NCI-H1105 (cell line): ENCODE measurements at places on chromosomes 7 and 10.
A peak's percentile ranks its signal among the peaks of the same experiment; 100 is the strongest.

GRCh38 chr7:13745530-13745929 is 243.9 kb downstream of the ETV1 start:
- peak; percentile 27 for DNase-seq

- DNase-seq = no peak
Measured at GRCh38 chr7:149580328-149580727, 82.7 kb upstream of the ZNF746 start.

- no peak for DNase-seq
Measured at GRCh38 chr10:113063043-113063967, 113.3 kb downstream of the TCF7L2 start.

- DNase-seq = no peak
Measured at GRCh38 chr10:33095867-33096815, 138.1 kb upstream of the ITGB1 start.

GRCh38 chr10:78435484-78436221 is 402.0 kb downstream of the RPS24 start:
- DNase-seq = no peak

DNA sequence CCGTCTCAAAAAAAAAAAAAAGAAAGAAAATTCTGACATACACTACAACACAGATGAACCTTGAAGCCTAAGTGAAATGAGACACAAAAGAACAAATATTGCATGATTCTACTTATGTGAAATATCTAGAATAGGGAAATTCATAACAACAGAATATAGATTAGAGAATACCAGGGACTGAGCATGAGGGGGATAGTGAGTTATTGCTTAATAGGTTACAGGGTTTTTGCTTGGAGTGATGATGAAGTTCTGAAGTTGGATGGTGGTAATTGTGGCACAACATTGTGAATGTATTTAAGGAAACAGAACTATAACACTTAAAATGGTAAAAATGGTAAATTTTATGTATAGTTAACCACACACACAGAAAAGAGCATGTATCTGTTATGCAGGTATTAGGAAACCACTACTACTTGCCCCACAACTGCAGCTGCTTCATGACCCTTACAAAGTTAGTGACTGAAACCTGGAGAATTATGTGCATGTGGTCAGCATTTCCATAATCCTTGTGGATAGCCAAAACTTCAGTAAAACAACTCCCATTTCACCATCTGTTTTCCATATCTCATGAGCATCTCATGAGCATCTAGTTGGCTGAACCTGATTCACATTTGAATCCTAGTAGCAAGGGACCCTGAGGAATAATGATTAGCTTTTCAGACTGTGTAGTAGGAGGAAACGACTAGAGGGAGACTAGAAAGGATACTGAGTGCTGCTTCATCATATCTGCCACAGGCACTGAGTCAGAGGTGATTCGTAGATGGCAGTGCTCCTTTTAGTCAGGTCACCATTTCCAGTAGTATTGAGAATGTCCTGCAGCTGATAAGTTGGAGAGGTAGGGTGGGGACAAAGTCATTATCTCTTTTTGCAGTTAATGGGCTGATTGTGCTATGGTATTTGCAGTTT is 26.3 kb downstream of the SAMD8 start:
- DNase-seq = no peak

- no peak for DNase-seq
Measured at GRCh38 chr7:99944497-99945070, 15.2 kb upstream of the GJC3 start.

GRCh38 chr10:119772334-119772733 is 46.5 kb downstream of the INPP5F start:
- DNase-seq = no peak

GRCh38 chr10:44046605-44047004 is 338.3 kb downstream of the CXCL12 start:
- no peak for DNase-seq

GRCh38 chr10:33010132-33011037 is 52.4 kb upstream of the ITGB1 start:
- no peak for DNase-seq

GRCh38 chr10:43899224-43899959 is 250.7 kb upstream of the ZNF32 start:
- no peak for DNase-seq

- DNase-seq = no peak
Measured at GRCh38 chr7:2903682-2904162, 59.6 kb upstream of the GNA12 start.

GRCh38 chr7:81416659-81417058 is 353.2 kb downstream of the HGF start:
- no peak for DNase-seq

- DNase-seq = no peak
Measured at GRCh38 chr7:70805360-70805759, 326.6 kb upstream of the GALNT17 start.

GRCh38 chr10:100761191-100761590 is 15.8 kb downstream of the PAX2 start:
- no peak for DNase-seq

DNA sequence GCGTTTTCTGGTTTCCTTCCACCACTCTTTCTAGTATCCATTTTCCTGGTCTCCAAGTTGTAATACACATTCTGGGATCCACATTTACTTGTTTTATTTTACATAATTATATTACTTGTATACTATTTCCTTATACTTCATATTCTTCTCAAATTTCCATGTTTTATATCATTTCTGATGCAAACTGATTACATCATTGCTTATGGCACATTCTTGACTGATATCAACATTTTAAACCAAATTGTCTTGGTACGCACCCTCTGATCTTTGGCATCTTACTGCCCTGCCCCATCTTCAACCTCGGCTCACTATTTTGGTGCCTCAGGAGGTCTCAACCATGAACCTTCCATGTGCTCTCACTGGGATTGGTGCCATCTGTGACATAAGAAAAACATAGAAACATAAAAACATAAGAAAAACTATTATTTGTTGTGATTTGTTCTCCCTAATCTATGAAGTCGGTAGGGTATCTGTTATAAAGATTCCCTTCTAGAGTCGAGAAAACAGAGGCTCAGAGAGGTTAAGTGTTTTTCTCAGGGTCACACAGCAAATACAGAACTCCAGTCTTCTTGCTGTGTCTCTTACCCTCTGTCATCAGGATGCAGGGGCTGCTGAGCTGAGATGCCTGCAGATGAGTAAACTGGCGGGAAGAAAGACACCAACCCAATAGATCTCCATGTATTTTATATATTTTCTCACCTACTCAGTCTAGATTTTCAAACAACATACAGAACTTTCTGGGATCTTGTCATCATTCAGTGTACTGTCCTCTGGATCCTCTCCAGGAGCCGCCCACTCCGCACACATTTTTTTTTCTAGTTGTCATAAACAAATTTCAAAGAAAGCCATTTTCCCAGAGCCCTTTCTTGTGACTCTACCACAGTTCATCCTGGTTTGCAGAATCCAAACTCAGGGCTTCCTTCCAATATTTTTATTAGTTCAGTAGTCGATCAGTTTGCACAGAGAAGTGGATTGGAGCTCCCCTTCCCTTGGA is 79.5 kb downstream of the PARP12 start:
- no peak for DNase-seq

GRCh38 chr7:28192786-28193585 is 12.4 kb upstream of the JAZF1 start:
- no peak for DNase-seq

GRCh38 chr10:92064506-92064905 is 140.9 kb downstream of the BTAF1 start:
- DNase-seq = no peak

DNA sequence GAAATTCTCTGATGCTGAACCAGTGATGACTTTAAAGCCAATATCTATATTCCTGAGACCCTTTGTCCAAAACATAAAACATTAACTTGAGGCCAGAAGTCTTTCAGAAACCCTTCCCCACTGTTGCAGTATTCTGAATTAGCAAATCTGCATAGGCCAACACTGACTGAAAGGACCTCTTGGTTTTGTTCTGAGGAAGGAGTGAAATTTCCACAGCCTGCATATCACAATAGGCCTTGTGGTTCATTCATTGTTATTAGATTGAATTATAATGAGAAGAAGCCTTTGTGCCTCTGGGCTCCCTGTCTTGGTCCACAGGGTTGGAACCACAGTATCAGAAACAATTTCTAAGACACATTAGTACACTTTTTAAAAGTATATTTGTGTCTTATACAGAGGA is 90.3 kb downstream of the CCNY start:
- DNase-seq = no peak

DNA sequence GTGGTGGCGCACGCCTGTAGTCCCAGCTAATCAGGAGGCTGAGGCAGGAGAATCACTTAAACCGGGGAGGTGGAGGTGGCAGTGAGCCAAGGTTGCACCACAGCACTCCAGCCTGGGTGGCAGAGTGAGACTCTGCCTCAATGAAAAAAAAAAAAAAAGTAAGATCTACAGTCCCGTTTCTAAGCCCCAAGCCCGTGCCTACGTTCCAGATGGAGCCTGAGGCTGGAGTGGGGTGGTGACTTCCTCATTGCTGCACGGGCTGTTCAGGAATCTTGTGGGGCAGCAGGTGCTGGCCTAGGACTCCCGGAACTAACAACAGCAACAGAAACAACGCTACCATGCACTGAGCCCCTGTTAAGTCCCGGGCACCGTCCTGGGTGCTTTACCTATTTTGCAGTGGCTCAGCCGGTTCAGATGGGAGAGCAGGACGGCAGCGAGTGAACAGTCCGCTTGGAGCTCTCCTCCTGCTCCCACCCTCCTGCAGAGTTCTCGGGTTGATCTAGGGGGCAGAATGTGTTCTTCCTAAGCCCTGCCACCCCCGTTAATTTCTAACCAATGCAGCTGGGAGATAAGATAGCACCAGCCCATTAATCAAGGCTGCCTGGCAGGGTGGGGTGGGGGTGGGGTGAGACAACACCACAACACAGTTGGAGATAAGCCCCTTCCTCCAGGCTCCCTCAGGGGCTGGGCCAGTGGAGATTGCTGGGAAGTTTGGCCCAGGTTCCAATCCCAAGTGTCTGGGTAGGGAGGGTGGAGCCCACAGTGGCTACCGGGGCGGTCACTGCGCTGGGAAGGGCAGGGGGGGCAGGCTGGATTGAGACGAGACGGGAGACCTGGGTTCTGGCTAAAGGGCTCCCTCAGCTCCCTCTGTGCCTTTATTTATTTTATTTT is 17.0 kb upstream of the SFRP5 start:
- DNase-seq = no peak

DNA sequence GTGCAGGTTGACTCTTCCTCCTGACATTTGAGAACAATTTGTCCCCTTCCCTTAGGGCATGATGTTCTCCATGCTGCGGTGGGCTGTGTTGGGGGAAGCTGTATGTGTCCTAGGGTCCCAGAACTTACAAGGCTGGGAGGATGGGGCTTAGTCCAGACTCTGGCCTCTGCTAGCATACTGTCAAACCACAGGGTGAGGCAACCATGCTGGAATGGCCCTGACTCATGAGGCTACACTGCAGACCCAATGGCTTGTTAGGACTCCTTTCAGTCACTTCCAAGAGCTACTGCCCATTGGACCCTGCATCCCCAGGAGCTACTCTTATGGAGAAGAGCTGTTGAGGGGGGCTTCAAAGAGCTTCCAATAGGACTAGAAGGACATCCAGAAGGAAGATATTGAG is 20.1 kb upstream of the FAM170B start:
- DNase-seq = no peak

DNA sequence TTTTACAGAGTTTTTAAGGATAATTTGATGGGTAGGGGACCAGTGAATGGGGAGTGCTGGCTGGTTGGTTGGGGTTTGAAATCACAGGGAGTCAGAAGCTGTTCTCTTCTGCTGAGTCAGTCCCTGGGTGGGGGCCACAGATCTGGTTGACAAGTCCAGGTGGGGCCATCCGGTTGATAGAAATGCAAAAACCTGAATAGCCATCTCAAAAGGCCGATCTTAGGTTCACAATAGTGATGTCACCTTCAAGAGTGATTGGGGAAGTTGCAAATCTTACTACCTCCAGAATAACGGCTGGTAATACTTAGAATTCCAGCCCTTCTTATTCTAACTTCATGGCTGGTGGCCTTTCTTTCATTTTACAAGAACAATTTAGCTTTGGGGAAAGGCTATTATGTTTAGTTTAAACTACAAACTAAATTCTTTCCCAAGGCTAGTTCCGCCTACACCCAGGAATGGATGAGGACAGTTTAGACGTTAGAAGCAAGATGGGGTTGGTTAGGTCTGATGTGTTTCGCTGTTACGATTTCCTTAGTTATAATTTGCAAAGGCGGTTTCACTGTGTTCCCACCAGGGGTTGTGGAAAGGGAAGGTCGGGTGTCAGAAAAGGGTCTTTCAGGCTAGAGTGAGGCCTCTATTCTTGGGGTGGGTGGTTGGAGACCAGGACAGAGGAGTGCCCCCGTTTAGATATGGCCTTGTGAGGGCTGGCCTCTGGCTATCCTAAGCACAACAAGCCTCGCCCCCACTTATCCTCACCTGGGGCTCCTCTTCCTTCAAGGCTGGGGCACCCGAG is 27.4 kb downstream of the IFT22 start:
- DNase-seq = no peak

- peak; percentile 14 for DNase-seq
Measured at GRCh38 chr7:80428161-80429054, 83.5 kb downstream of the GNAT3 start.

DNA sequence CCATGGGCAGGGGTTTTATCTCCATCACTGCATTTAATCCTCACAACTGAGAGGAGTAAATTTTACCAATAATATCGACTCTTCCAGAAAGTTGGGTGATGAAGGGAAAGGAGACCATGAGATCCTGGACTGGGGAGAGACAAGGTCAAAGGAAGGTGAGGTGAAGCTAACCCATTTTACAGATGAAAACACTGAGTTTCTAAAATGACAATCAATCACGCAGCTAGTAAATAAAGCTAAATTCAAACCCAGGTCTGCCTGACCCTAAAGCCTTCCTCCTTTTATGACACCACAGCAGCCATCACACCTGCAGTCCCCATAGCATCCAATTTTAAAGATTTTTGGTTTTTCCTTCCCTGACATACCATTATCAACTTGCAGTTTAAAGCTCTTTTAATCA is 64.0 kb upstream of the SLF2 start:
- no peak for DNase-seq

DNA sequence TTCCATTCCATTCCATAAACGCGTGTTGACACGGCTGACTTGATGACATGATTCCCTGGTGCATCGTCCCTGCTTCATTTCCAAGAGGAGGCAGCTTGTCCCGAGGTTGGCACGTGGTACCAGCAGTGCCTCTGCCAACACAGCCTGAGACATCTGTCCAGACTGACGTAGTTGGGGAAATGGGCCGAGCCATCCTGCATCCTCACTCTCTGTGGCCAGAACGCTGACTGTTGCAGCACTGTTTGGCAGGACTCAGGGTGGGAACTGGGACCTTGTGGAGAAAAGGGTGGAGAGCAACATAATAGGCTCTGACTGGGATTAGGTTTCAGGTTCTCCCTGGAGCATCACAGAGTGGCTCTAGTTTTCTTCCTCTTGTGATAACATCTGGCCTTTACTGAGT is 118.6 kb upstream of the BTBD16 start:
- no peak for DNase-seq

GRCh38 chr7:11539853-11540252 is 292.1 kb downstream of the THSD7A start:
- no peak for DNase-seq

DNA sequence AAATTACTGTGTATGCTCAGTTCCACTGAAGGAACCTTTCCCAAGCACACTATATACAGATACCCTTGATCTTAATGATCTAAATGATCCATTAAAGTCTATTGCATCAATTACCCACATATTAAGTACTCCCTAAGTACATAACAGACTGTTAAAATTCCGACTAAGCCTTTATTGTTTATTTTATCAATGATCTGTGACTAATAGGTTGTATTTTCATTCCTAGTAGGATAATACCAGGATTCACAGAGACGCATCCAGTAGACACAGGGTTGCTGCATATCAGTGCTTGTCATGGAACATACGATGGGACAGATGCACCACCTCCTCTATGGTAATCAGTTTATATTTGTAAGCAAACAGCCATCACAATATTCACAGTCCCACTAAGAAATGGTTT is 159.6 kb upstream of the SLC26A5 start:
- DNase-seq = no peak

GRCh38 chr7:45601816-45602540 is 27.8 kb downstream of the ADCY1 start:
- no peak for DNase-seq
